ENCODE measurements at places on chromosomes 13 and 19. TPM values are rescaled to one million over a fixed set of nuclear protein-coding genes. Genes with fewer than 3 reads are reported as not detected.

DNA sequence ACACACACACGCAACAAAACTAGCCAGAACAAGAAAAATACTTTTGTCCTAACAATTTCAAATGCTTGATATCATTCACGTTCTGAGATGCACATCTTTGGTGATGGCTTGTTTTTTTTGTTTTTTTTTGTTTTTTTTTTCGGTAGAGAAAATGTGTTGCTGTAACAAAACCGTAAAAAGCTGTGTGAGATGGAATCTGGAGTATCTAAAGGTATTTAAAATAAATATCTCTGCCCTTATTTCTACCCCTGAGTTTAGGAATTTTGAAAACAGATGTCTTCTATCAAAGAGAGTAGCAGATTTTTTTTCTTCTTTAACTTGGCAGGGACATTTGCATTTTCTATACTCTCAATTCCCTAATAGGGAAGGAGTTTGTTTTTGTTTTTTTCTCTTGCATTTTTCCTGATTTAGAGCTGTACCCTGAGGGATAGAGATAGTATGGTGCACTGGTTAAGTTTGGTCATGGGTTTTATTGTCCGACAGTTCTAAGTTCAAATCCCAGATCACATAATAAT is 446.6 kb downstream of the KLF5 start:
- DNase-seq = no peak

The C5AR1 gene
- total RNA-seq = 5.0 TPM

- DNase-seq = no peak
Observed at GRCh38 chr19:2154587-2155075, 3.3 kb upstream of the AP3D1 start.

The ZNF540 gene
- 1.8 TPM for total RNA-seq

DNA sequence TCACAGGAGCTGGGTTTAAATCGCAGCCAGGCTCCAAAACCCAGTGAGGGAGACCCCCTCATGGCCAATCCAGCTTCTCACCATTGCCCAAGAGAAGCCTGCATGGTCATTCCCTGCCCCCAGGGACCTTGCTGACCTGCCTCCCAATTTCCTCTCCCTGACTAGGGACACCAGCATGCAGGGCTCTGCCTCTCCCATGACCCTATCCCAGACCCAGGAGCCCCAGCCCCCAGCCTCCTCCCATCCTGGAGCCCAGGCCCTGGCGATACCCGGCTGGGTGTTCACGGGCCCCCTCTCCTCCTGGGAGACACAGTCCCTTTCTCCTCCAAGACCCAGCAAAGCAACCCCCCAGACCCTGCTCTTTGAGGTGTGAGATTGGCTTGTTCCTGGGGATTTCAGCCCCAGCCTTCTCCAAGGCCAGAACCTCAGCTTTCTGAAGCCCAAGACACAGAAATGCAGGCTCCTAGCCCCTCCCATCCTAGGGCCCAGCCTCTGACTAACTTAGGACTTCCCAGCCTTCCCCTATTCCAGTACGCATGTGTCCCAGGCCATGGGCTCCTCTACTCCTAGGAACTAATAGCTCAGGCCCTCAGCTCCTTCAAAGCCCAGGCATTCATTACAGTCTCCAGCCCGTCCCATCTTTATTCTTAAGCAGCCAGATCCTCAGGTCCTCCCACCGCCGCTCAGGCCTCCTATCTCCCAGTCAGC is 1.1 kb downstream of the GYS1 start:
- DNase-seq = no peak

The CKM gene
- total RNA-seq = 1.1 TPM

DNA sequence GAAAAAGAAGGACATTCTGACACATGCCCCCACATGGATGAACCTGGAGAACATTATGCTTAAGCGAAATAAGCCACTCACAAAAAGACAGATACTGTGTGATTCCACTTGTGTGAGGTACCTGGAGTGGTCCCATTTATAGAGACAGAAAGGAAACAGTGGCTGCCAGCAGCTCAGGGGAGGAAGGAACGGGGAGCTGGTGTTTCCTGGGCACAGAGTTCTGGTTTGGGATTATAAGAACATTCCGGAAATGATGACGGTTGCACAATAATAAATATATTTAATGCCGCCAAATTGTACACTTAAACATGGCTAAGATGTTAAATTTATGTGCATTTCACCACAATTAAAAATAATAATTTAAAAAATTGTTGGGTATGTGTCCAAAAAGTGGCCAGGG is 33.0 kb downstream of the SERP2 start:
- DNase-seq = no peak

DNA sequence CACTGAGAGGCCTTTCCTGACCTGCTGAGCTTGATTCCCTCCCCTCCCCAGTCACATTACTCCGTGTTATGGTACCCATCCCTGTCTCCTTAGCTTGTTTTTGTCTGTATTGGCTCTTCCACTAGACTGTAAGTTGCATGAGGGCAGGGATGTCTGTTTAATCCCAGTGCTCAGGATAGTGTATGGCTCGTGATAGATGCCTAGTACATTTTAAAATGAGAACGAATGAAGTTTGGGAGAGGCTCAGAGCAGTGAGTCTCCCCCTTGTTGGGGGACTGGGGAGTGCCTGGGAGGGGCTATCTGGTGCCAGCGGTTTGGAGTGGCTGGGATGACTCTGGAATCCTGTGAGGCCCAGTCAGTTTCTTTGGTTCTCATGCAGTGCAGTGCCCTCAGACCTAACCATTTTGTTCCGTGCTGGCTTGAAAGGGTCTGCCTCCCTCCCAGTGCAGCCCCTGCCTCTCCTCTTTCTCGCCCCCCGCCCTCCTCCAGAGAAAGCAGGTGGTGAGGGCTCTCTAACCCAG is 35.5 kb downstream of the ACTN4 start:
- no peak for DNase-seq

The CNN1 gene
- 2,877 TPM for total RNA-seq

DNA sequence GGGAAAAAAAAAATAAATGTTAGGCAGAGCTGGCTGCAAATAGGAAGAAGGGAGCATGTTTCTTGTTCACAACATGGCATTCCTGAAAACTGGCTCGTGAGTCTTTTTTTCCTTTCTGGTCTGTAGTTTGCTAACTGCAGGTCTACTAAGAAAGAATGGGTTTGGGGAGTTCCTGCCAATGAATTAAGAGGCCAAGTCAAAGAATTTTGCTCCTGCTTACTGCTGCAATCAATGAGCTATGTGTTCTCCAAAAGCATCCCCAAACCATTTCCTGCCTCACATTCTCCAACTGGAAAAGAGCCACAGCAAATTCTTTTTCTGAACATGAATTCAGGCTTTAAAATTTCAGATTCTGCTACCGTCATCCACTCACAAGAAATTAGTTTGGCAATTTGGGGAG is 88.6 kb downstream of the DCT start:
- no peak for DNase-seq

The OCEL1 gene
- total RNA-seq = 18.8 TPM

GRCh38 chr13:60756306-60756705 is 359.3 kb downstream of the TDRD3 start:
- no peak for DNase-seq

The FSTL3 gene
- total RNA-seq = 115 TPM

GRCh38 chr13:112161521-112162301 is 94.8 kb downstream of the SOX1 start:
- DNase-seq = no peak

- no peak for DNase-seq
Observed at GRCh38 chr19:18428787-18429674, 8.9 kb downstream of the ISYNA1 start.

- no peak for DNase-seq
Observed at GRCh38 chr19:6676288-6676687, 6.3 kb upstream of the TNFSF14 start.

- no peak for DNase-seq
Observed at GRCh38 chr19:18847549-18848463, 16.0 kb downstream of the UPF1 start.

The INSL3 gene
- not detected for total RNA-seq

DNA sequence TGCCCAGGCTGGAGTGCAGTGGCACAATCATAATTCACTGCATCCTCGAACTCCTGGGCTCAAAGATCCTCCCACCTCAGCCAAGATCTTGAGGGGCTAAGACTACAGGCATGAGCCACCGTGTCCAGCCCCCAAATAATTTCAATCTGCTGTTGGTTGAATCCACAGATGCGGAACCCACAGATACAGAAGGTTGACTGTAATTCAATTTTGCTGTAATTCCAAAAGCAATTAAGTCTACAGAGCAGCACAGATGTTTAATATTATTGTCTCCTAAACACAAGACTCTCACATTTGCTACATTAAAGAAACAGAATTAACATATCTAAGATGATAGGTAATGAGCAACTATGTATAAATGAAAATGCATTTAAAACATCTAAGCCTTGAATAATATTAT is 75.6 kb downstream of the MIPEP start:
- no peak for DNase-seq

DNA sequence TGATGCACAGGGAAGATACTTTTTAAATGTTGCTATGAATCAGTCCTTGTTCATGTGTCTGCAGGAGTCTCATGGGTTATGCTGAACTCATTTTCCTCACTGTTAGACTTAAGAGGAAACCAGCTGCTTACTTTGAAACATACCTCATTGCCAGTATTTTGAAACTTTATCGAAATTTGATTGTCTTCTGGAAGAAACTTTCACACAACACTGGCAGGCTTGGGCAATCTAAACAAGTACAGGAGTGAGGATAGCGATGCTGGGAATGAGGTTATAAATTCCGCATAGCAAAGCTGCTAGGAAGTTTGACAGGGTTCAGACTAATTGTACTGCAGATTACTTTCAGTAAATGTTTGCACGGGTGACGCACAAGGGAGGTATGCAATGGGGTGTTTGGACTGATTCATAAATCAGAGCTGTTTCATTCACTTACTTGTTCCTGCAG is 245.7 kb downstream of the DNAJC15 start:
- DNase-seq = peak; percentile 93

DNA sequence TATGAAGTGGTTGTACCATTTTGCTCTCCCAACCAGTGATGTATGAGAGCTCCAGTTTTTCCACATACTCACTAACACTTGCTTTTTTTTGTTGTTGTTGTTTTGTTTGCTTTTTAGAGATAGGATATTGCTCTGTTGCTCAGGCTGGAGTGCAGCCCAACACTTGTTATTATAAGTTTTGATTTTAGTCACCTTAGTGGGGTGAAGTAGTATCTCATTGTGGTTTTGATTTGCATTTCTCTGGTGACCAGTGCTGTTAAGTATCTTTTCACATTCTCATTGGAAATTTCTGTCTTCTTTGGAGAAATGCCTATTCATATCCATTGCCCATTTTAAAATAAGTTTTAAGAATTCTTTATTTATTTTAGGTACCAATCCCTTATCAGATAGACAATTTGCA is 31.3 kb downstream of the CYP4F22 start:
- DNase-seq = no peak

The CPB2 gene
- total RNA-seq = not detected

The GAPDHS gene
- not detected for total RNA-seq

- DNase-seq = no peak
Observed at GRCh38 chr13:90732049-90732448, 615.4 kb upstream of the MIR17HG start.

DNA sequence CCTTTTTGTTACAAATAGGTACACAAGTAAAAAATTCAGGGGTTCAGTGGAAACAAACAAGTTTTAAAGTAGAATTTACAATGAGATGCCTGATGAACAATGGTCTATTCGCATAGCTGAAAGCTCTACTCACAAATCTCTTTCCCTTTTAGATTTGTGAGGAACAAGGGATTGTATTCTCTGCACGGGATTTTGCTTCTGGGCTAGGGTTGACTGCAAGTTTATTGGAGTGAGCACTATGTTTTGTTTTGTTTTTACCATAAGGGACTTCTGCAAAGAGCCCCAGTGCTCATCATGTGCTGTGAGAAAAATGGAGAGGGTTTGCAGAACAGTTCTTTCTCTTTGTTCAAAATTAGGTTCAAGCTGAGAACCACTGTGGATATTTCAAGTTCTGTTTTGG is 160.5 kb downstream of the DLEU7 start:
- peak; percentile 34 for DNase-seq

GRCh38 chr13:26961890-26962615 is 201.5 kb upstream of the GPR12 start:
- DNase-seq = no peak

GRCh38 chr19:1511318-1512317 is 1.2 kb downstream of the ADAMTSL5 start:
- no peak for DNase-seq

DNA sequence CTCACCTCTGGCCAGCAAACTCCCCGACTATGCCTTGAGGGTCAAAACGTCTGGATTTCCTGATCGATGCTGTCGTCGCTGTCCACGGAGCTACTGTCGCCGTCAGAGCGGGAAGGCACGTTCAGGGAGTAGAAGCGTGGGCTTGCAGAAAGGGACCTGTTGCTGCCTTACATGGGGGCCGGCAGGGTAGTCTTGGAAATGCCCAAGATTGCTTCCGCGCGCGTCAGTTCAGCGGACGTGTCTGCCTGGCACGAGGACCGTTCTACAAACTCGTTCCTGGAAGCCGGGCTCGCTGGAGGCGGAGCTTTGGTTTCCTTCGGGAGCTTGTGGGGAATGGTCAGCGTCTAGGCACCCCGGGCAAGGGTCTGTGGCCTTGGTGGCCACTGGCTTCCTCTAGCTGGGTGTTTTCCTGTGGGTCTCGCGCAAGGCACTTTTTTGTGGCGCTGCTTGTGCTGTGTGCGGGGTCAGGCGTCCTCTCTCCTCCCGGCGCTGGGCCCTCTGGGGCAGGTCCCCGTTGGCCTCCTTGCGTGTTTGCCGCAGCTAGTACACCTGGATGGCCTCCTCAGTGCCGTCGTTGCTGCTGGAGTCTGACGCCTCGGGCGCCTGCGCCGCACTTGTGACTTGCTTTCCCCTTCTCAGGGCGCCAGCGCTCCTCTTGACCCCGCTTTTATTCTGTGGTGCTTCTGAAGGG is 15.4 kb downstream of the RB1 start:
- DNase-seq = no peak

GRCh38 chr13:36526897-36527296 is 94.6 kb downstream of the CCNA1 start:
- peak; percentile 66 for DNase-seq

The ENOX1 gene
- total RNA-seq = 11.7 TPM

The STARD13 gene
- 59.2 TPM for total RNA-seq

DNA sequence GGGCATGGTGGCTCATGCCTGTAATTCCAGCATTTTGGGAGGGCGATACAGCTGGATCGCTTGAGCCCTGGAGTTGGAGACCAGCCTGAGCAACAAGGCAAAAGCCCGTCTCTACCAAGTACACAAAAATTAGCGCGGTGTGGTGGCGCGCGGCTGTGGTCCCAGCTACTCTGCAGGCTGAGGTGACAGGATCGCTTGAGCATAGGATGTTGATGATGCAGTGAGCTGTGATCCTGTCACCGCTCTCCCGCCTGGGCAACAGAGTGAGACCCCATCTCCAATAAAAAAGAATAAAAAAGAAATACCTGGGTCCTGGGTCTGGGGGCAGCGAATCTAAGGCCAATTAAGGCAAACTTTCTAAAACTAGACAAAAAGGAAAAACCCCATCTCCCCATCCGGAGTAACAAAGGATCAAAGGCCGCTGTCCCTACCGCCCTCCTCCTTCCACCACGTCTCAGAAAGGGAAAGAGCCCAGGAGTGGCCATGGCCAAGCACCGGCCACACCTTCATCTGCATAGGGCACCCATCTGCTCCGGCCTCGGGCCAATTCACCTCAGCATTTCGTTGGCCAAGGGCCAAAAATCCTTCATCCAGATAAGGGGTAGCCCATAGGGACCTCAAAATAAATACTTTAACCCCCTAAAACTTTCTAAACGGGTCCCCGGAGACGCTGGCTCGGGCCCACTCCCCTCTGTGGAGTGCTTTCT is 851 bp downstream of the ZNF320 start:
- DNase-seq = no peak

Data from esophagus muscularis mucosa (tissue), 4 donors.